Activated B cell treated with CpG ODN at 0.5 μM for 24 hours (primary cell): ENCODE measurements at places on chromosomes 5 and 9. TPM values are rescaled to one million over a fixed set of nuclear protein-coding genes. Genes with fewer than 3 reads are reported as not detected.

OR1Q1 gene
- total RNA-seq: not detected in 2 replicates

DNA sequence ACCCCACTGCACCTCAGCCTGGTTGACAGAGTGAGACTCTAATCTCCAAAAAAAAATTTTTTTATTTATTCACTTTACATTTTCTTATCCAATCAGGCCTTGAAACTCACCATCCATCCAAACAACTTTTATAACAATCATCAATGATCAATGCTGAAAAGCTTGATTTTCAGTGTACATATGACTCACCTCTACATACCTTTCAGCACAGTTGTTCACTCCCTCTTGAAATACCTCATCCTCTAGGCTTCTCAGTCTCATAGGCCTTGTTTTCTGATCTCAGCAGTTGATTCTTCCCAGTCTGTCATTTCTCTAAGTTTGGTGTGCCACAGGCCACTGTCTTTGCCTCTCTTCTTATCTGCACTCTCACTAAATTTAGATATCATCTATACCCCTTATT, 36.2 kb downstream of the GRIN3A start:
- DNase-seq: no peak

TMOD1 gene
- 1.2 and 1.9 TPM in 2 replicates for total RNA-seq

DNA sequence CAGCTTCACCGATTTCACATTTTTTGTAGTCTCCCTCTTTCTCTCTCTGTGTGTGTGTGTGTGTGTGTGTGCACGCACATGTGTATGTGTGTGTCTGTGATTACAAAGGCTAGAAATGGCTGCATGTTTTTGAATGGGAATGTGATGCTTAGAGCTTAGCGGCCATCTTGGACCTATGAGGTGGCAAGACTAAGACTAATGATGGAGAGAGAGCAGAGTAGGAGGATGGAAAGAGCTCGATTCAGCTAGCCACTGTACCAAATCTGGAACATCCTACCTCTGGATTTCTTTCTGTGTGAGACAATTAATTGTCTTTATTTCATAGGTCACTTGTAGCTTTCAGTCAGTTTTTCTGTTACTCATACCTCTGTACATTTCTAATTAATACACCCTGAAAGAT, 205.1 kb downstream of the PCSK1 start:
- DNase-seq: no peak

- DNase-seq: no peak
These were observed 2174.1 kb upstream of the WWC1 start for GRCh38 chr5:166117072-166118066.

PCDHGA7 gene
- total RNA-seq: 1.3 and 1.6 TPM in 2 replicates

DNA sequence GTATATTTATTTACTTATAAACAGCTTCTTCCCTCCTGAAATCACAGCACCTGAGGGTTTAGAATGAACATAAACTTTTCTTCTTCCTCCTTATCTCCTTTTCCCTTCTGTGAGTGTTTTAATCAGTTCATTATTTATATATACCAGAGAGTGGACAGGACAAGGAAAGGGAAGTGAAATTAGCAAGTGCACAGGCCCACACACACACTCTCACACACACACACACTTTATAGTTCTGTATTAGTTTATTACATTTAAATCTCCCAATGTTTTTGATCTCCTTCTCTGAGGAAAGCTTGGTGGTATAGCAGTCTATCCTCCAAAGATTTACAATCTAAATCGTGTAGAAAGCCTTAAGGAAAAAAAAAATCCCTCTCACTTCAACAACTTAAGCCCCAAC, 353.5 kb downstream of the NDUFS4 start:
- no peak for DNase-seq

BHMT2 gene
- not detected in 2 replicates for total RNA-seq

DNA sequence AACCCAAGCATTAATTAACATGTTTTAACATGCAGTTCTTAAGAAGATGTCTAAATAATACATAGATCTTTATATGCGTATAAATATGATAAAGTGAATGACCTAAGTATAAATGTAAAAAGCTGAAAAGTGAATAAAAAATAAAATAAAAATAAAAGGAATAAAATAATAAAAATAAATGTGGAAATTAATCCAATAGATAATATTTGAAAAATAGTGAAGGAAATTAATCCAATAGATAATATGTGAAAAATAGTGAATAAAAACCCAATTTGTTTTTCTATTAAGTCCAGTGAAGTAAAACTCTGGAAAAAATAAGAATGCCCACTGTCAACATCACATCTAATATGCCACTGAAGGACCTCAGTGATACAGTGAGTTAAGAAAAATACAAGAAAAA, 180.6 kb upstream of the SLC27A6 start:
- DNase-seq: no peak

DNA sequence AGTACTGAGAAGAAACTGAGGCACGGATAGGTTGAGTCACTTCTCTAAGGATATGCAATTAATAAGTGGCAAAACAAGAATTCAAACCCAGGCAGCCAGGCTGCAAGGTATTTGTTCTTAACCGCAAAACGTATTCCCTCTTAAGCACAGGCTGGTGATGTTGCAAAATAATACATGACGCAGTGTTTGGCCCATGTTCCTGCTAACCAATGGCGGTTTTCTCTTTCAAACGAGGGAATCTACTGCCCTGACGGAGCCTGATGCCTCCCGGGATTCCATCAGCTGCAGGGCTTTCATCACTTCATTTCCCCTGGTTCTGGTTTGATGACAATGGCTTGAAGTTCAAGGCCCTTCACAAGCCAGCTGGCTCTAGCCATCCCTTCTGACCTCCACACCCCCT, 154.8 kb downstream of the SLIT3 start:
- DNase-seq: no peak

CEP72 gene
- total RNA-seq: 15.1 and 17.4 TPM in 2 replicates

RPL7A gene
- 3,786 and 4,134 TPM in 2 replicates for total RNA-seq

GRCh38 chr5:137761566-137761965, 7.4 kb upstream of the HNRNPA0 start:
- DNase-seq: no peak

- DNase-seq: no peak
These were observed 4.1 kb downstream of the DNAJB5 start for GRCh38 chr9:34993502-34994259.

OGN gene
- not detected in 2 replicates for total RNA-seq

GRCh38 chr5:178106086-178106485, 7.2 kb upstream of the N4BP3 start:
- no peak for DNase-seq

OR13C5 gene
- total RNA-seq: not detected in 2 replicates

CTNNAL1 gene
- total RNA-seq: 1.9 and 2.4 TPM in 2 replicates

LURAP1L gene
- total RNA-seq: not detected in 2 replicates

- no peak for DNase-seq
These were observed 10.1 kb upstream of the MARVELD2 start for GRCh38 chr5:69404659-69405330.

DNA sequence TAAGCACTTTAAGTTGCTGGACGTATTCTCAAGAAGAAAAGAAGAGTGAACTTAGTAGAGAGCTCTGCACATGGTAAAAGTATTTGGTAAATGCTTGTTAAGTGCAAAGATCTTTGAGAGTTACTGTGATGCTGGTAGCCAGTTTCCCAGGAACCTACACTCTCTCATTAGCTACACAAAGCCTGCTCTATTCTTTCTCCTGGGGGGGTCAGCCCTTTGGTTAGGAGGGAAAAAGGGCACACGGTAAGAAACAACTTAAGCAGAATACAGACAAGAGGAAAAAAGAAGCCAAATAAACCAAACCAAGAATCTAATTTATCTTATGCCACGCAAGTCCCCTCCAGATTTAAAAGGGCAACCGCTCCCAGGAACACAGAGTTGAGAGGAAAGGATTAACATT, 1100.1 kb upstream of the CDH10 start:
- no peak for DNase-seq

DNA sequence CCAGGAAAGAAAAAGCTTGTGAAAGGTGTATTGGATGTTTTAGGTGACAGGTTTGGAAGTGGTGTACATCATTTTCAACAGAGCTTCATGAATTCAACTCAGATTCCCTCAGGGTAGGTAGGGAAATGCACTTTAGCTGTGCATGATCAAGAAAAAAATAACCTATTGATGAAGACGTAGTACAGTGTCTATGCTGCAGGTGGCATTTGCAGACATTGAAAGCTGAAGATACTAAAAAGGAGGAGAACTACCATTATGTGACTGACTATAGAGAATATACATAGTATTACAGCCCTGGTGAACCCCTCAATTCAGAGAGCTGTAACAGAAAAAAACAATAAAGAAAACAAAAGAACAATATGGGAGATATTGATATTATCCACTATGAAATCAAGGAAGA, 2344.7 kb upstream of the ACO1 start:
- DNase-seq: no peak

DNA sequence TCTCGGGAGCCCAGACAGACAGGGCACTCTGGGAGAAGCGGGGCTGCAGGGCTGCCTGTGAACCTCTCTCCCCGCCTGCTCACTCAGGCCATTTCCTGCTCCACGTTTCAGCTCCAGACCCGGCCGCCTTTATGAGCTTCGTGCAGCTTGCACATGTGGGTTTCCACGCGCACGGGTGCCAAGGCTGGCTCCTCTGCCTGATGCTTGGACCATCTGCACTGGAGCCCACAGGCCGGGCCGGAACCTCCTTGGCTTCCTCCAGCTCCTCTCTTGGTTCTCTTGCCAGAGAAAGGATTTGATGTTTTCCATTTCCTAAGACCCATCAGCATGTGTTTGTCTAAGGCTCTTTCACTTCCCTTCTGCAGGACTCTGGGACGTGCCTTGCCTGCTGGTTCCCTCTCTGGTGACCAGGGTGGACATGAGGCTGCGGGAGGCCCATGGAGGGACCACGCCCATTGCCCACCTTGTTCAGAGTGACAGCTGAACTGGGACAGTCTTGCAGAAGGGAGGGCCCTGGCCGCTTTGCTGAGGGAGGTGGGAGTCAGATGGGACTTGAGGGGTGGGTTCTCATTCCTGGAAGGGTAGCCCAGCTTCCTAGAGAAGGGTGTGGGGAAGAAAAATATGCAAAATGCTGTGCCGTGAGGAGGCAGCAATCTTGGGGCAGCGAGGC, 23.3 kb upstream of the COL5A1 start:
- DNase-seq: peak; percentile 4

TEX48 gene
- total RNA-seq: not detected in 2 replicates

DNA sequence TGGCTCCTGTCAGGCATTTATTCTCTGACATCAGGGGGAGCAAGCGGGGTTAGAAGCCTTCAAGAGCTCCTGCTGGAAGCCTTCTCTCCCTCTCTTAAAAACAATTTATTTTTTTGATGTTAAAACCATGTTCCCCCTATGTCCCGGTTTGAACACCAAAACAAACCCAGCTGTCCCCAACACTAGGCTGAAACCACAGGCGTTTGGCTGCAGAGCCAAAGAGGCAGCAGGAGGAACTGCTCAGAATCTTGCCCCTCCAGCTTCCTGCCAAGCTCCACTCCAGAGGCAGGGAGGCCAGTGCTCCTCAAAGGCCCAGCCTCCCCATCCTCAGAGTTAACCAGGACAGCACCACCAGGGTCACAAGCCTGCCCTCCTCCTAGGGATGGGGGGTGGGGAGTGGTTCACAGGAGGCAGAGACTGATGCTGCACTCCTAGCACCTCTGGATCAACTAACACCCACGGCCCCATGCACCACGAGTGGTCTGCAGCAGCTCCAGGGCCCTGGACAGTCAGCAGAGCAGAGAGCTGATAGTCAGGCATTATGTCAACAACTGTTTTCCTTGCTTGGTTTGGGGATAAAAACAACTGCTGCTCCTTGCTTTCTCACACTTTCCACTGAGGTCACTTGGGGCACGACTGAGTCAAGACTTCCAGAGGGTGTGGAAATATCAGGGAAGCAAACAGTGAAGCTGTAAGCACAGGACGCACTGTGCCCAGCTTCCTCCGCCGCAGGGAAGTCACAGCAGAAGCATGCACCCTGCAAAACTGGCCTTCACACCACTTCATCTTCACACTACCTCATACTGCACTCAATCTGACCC, 96.5 kb upstream of the ADRA1B start:
- no peak for DNase-seq

CNTNAP3B gene
- total RNA-seq: 0.64 TPM in 1 of 2 replicates, not detected in the other
